ENCODE measurements at places on chromosomes 3 and 15. TPM values are rescaled to one million over a fixed set of nuclear protein-coding genes. Genes with fewer than 3 reads are reported as not detected.

DNA sequence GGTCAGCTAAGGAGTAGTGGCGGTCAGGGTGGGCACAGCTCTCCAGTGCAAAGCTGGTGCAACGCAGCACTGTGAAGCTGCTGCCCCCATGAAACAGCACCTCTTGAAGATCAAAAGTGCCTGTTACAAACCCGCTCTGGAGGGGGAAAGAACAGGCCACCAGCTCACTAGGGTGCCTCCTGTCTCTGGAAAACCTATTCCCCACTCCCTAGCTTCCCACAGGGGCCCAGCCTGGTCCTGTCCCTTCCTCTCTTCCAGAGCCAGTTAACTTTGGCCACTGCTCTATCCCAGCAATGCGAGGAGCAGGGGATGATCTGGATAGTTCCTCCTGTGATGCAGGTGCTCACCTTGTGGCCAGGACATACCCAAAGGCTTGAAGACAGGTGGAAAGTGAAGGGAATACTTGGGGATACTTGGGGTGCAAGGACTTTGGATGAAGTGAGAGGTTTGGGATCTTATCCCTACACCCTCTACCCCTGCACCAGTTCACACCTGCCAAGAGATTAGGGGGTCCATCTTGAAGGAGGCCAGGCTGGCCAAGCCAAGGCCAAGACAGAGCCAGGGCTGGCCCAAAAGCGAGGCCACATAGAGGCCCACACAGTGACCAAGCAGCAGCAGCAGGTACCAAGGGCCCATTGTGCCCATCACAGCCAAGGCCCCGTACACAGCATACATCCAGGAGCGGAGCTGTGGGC lies 4.2 kb downstream of the HHATL start:
- peaks cover 6% of the 10 kb centered on the region for H3K27me3 ChIP-seq
- H3K4me1 ChIP-seq: no peaks in the 10 kb centered on the region
- H3K4me3 ChIP-seq: no peak overlapping the region
- no peaks in the 10 kb centered on the region for H3K36me3 ChIP-seq

GRCh38 chr15:86445579-86446252 lies 366.0 kb downstream of the AGBL1 start:
- no peaks in the 10 kb centered on the region for H3K36me3 ChIP-seq
- H3K27ac ChIP-seq: no peak overlapping the region
- DNase-seq: no peak
- no peaks in the 10 kb centered on the region for H3K27me3 ChIP-seq

DNA sequence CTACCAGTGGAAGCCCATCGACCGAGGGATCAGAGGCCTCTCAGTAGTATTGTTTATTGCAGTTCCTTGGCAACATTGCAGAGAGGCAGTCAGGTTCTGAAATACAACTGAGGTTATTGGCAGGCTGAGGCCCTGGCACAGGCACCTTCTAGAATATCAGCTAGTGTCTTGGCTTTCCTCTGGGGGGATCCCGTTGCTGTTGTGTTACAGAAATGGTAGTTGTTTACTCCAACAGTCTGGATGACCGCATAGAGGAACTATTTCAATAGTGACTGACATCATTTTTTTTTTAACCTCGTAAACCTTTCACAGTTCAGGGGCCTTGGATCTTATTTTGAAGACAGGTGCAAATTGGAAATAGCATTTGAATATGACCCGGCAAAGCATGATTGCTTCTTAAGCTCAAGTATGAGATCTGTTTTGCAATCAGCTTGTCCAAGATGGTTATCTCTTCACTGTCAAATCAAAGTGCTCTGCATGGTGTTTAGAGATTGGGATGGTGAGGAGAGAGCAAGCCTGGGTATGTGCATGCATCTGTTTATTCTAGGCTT lies 63.9 kb downstream of the PGPEP1L start:
- peak; percentile 57 for DNase-seq
- no peak overlapping the region for H3K4me3 ChIP-seq
- H3K27ac ChIP-seq: no peak overlapping the region
- H3K4me1 ChIP-seq: peaks cover 5% of the 10 kb centered on the region

The OR5H2 gene
- polyA plus RNA-seq: not detected

- H3K4me1 ChIP-seq: no peaks in the 10 kb centered on the region
- H3K27me3 ChIP-seq: no peaks in the 10 kb centered on the region
- H3K4me3 ChIP-seq: no peak overlapping the region
These were observed 278.5 kb downstream of the PLOD2 start for GRCh38 chr3:145882436-145882835.

DNA sequence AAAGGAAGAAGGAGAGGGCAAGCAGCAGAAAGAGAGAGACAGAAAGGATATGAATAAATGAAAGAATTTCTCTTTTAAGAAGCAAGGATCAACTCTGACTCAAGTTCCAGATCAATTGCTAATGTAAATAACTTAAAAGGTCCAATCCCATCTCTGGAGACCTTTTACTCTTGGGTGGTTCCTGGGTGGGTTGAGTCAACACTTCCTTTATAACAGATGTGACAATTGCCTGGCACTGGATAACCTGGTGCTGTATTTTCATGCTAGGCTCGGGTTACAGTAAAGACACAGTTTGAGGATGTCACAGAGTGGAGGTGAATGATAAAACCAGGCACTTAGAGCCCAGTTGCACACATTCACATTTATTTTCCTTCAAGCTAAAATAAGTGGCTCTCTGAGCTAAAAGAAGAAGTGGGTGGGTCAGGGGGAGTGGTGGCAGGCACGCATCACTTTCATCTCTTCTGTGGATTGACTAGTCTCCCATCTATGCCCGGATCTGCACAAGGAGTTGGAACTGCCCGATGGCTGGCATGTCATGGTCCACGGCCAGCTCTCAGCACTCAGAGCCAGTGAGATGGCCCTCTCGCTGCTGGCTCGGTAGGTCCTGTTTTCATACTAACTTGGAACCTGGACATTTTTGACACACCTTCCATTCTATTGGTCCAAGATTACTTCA lies 465.8 kb downstream of the FOXP1 start:
- H3K27ac ChIP-seq: peak overlapping the region; percentile 15
- H3K4me3 ChIP-seq: no peak overlapping the region
- H3K4me1 ChIP-seq: peaks cover 13% of the 10 kb centered on the region
- H3K36me3 ChIP-seq: peaks cover under 1% of the 10 kb centered on the region
- H3K27me3 ChIP-seq: no peaks in the 10 kb centered on the region

DNA sequence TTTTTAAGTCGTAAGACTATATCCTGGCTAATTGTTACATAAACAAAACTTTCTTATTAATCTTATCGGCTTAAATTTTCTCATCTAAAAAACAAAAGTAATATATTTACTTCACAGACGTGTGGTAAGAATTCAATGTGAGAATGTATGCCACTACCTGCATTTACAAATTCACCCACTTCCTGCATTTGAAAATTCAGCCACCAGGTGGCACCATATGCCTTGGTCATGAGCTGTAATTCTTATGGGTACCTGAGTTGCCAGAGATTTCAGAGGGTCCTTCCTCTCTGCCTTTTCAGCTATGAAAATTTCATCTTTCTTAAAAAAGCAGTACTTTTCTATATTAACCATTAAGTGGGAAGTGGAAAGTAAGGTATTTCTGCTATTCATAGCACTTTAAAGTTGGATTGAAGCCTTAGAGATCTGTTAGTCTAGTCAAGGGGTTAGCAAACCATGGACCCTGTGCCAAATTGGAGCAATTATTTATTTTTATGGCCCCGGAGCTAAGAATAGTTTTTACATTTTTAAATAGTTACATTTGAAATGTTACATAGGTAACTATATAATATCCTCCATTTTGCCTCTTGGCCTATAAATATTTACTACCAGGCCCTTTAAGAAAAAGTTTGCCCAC lies 127.8 kb downstream of the HCN4 start:
- H3K4me1 ChIP-seq: no peaks in the 10 kb centered on the region
- H3K27me3 ChIP-seq: no peaks in the 10 kb centered on the region
- peak; percentile 50 for DNase-seq

DNA sequence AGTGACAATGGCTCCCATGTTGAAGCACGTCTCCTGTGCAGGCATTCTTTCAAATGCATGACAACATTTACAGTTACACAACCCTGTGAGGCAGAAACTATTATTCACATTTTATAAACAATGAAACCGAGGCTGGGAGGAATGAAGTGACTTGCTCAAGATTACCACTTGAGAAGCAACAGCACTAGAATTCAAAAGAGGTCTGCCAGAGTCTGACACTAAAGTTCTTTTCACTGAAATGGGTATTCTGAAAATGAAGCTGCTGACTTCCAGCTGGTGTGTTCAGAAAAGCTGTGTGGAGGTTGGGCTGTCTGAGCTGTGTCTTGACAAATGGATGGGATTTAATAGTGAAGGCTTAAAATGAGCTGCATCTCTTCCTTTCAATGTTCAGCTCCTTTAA lies 104.4 kb downstream of the THSD4 start:
- no peaks in the 10 kb centered on the region for H3K36me3 ChIP-seq
- H3K27ac ChIP-seq: no peak overlapping the region
- H3K4me1 ChIP-seq: no peaks in the 10 kb centered on the region
- no peak for DNase-seq

GRCh38 chr3:168250415-168250861 lies 154.7 kb upstream of the GOLIM4 start:
- no peak overlapping the region for H3K27ac ChIP-seq
- peaks cover 42% of the 10 kb centered on the region for H3K27me3 ChIP-seq
- peaks cover 15% of the 10 kb centered on the region for H3K4me1 ChIP-seq
- no peak for DNase-seq
- no peaks in the 10 kb centered on the region for H3K36me3 ChIP-seq
- peak overlapping the region; percentile 52 for H3K4me3 ChIP-seq

GRCh38 chr3:188306435-188307005 lies 152.6 kb downstream of the LPP start:
- H3K4me1 ChIP-seq: no peaks in the 10 kb centered on the region
- H3K36me3 ChIP-seq: peaks cover 4% of the 10 kb centered on the region
- H3K27ac ChIP-seq: no peak overlapping the region

GRCh38 chr3:93843981-93844380 lies 129.7 kb downstream of the PROS1 start:
- no peak for DNase-seq
- no peaks in the 10 kb centered on the region for H3K27me3 ChIP-seq
- no peak overlapping the region for H3K4me3 ChIP-seq
- H3K36me3 ChIP-seq: no peaks in the 10 kb centered on the region
- H3K27ac ChIP-seq: no peak overlapping the region
- no peaks in the 10 kb centered on the region for H3K4me1 ChIP-seq

The CRABP1 gene
- polyA plus RNA-seq: 16.9 TPM

- H3K27me3 ChIP-seq: no peaks in the 10 kb centered on the region
- no peak overlapping the region for H3K27ac ChIP-seq
- peak; percentile 27 for DNase-seq
- peaks cover 10% of the 10 kb centered on the region for H3K4me1 ChIP-seq
- no peaks in the 10 kb centered on the region for H3K36me3 ChIP-seq
These were observed 9.6 kb upstream of the ATP13A3 start for GRCh38 chr3:194496217-194496919.

The MAP2K1 gene
- 27.1 TPM for polyA plus RNA-seq

GRCh38 chr15:63928185-63928842 lies 94.6 kb upstream of the HERC1 start:
- no peaks in the 10 kb centered on the region for H3K27me3 ChIP-seq
- H3K4me3 ChIP-seq: no peak overlapping the region
- no peak for DNase-seq

The CKMT1B gene
- 15.3 TPM for polyA plus RNA-seq

GRCh38 chr3:160126051-160126450 lies 99.2 kb upstream of the C3orf80 start:
- no peak overlapping the region for H3K4me3 ChIP-seq
- H3K27ac ChIP-seq: peak overlapping the region; percentile 62
- no peaks in the 10 kb centered on the region for H3K27me3 ChIP-seq
- peak; percentile 54 for DNase-seq

DNA sequence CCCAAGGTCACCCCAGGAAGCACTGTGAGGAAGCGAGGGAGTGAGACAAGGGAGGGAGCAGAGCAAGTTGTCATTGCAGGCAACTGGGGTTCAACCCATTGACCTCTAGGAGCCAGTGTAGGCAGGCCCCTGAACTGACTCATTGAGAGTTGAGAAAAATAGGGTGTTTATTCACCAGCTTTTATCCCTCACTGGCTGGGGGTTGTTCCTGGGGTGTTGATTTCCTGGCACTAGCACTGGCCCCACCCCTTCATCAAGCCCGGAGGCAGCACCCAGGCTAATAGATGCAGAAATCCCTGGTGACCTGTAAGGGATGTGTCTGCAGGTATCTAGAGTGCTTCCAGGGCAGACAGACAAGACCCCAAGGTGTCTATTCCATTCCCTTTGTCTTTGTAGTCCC lies 183.9 kb downstream of the ARRDC4 start:
- H3K27ac ChIP-seq: no peak overlapping the region
- H3K4me3 ChIP-seq: no peak overlapping the region
- H3K36me3 ChIP-seq: no peaks in the 10 kb centered on the region
- no peak for DNase-seq
- no peaks in the 10 kb centered on the region for H3K27me3 ChIP-seq
- no peaks in the 10 kb centered on the region for H3K4me1 ChIP-seq

GRCh38 chr3:11060500-11061251 lies 68.1 kb downstream of the SLC6A1 start:
- no peak overlapping the region for H3K4me3 ChIP-seq
- H3K4me1 ChIP-seq: no peaks in the 10 kb centered on the region
- H3K27me3 ChIP-seq: peaks cover 13% of the 10 kb centered on the region
- no peaks in the 10 kb centered on the region for H3K36me3 ChIP-seq

DNA sequence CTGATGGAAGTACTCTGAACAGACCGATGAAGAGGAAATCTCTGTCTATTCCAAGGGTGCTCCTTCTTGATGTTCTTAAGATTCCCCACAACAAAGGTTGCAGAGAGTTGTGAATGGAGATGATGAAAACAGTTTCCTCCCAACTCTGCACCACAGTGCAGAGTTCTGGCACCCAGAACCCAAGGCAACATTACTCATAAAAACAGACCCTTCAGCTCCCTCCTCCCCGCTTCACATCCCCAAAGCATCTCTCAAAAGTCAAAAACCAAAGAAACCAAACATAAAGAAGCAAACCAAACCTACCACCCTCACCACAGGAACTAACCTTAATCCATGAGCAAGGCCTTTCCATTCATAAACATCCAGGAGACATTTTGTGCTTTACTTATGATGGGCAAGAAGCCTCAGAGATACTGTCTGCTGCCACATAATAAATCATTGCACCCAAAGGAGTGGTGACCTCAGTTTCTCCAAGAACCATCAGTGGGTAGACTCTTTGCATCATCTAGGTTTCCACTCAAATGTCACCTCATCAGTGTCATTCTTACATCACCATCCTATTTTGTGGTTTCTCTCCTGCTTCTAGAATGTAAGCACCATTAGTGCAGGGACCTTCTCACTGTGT lies 13.2 kb downstream of the PCOLCE2 start:
- H3K27me3 ChIP-seq: peaks cover 12% of the 10 kb centered on the region
- H3K4me1 ChIP-seq: no peaks in the 10 kb centered on the region
- no peak overlapping the region for H3K27ac ChIP-seq

The PCYT1A gene
- polyA plus RNA-seq: 54.4 TPM

DNA sequence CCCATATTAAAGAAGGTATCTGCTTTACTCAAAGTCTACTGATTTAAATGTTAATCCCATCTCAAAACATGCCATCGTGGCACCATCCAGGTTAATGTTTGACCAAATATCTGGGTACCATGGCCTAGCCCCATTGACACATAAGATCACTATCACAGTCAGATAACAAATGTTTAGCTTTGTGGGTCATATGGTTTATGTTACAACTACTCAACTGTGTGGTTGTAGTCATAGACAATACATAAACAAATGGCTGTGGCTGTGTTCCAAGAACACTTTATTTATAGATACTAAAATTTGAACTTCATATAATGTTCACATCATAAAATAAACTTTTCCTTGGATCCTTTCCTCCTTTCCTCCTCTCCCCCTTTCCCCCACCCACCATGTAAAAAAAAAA lies 9.8 kb upstream of the SNRPN start:
- no peaks in the 10 kb centered on the region for H3K27me3 ChIP-seq
- H3K36me3 ChIP-seq: no peaks in the 10 kb centered on the region
- DNase-seq: no peak
- no peak overlapping the region for H3K27ac ChIP-seq

- peaks cover 75% of the 10 kb centered on the region for H3K36me3 ChIP-seq
- no peaks in the 10 kb centered on the region for H3K4me1 ChIP-seq
- no peak for DNase-seq
These were observed 65.6 kb downstream of the SLC6A6 start for GRCh38 chr3:14467814-14468620.

Data from large intestine (tissue), 12 donors.